Stimulated activated CD4-positive, alpha-beta T cell treated with anti-CD3 and anti-CD28 coated beads, Interleukin-15, amount 100 ng/mL, for 1 hour (primary cell): ENCODE measurements at places on chromosomes 3 and 15.

DNA sequence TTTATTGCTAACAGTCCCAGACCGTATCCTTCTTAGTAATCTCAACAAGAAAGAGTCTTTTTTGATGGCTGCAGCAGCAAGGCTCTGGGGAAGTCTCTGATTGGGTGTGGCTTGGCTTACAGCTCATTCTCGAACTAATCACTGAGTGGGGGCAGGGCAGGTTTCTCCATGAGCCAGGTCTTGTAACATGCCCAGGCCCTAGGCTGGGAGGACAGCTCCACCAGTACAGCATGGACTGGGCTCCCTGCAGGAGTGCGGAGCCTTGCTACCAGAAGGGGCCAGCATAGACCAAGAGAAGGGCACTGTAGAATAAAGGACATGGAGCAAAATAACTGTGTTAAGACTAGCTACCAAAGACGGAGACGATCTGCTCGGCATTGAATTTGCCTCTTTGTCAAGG is 7.2 kb downstream of the CD276 start:
- DNase-seq, result no peak

GRCh38 chr3:77648664-77649063 is 608.8 kb downstream of the ROBO2 start:
- DNase-seq, result no peak

DNA sequence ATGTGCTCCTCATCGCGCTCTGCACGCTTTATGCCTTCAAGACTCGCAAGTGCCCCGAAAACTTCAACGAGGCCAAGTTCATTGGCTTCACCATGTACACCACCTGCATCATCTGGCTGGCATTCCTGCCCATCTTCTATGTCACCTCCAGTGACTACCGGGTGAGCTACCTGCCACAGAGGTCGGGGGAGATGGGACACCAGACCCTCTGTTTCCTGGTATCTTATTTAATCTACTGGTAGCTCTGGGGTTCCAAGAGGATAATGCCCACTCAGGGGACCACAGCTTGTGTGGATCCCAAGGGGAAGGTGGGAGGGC is 9.1 kb downstream of the GRM2 start:
- DNase-seq, result no peak

GRCh38 chr3:13352621-13353131 is 67.4 kb downstream of the NUP210 start:
- peak; percentile 6 for DNase-seq

DNA sequence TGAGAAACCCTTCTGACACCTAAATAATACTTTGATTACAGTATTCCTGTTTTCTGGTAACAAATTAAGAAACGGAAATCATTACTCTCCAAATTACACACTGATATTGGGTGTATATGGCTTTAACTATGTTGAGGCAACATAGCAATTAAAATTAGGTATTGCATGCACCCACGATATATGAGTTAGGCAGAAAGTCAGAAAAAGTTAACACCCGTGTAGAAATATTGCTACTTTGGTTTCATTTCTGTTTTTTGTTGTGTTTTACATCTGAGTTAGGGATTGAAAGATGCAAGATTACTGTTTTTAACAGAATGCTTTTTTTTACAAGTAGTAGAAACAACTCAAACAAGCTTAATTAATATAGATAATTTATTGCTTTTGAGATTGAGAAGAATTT is 327.8 kb downstream of the GBE1 start:
- no peak for DNase-seq

- DNase-seq, result no peak
Measured at GRCh38 chr15:47769166-47769565, 51.9 kb downstream of the SEMA6D start.

- DNase-seq, result no peak
Measured at GRCh38 chr3:72791161-72791560, 57.1 kb downstream of the SHQ1 start.

GRCh38 chr15:38817427-38818156 is 253.0 kb upstream of the RASGRP1 start:
- DNase-seq, result peak; percentile 71

GRCh38 chr3:177300842-177301241 is 103.6 kb upstream of the TBL1XR1 start:
- no peak for DNase-seq

- DNase-seq, result no peak
Measured at GRCh38 chr3:97935842-97936241, 36.4 kb downstream of the RIOX2 start.

DNA sequence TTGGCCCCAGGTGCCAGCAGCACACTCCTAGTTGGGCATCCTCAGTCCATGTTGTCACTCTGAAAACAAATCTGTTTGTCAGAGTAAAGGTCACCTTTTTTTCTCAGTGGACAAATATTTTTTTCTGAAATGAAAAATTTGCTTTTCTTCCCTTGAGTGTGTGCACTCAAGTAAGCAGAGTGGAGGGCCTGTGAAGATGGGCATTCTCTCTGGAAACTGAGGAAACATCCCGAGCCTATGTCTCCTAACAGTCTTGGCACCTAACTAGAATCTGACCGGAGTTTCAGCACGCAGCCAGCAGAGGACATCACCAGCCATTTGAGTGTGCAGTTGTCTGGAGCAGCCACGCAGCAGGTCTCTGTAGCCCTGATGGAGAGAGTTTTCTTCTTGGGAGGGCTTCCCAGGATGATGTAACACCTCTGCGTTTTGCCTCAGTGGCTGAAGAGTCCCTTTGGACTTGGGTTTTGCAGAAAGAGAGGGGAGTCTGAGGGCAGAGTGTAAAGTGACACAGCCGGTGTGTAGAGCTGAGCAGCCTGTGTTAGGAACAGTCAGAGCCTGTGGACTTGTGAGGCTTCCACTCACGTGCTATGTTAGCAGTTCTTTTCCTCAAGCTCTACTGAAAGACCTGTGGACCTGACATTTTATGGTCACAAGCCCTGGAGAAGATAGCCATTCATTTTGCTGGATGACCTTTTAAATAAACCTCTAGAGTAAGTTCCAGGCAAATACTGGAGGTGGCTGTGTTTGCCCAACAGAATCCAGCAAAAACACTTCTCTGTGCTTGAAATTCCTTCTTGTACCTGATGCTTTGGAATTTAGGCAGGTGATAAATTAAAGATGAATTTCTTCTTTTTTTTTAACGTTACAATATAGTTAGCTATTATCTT is 51.6 kb downstream of the ABHD2 start:
- DNase-seq, result no peak

DNA sequence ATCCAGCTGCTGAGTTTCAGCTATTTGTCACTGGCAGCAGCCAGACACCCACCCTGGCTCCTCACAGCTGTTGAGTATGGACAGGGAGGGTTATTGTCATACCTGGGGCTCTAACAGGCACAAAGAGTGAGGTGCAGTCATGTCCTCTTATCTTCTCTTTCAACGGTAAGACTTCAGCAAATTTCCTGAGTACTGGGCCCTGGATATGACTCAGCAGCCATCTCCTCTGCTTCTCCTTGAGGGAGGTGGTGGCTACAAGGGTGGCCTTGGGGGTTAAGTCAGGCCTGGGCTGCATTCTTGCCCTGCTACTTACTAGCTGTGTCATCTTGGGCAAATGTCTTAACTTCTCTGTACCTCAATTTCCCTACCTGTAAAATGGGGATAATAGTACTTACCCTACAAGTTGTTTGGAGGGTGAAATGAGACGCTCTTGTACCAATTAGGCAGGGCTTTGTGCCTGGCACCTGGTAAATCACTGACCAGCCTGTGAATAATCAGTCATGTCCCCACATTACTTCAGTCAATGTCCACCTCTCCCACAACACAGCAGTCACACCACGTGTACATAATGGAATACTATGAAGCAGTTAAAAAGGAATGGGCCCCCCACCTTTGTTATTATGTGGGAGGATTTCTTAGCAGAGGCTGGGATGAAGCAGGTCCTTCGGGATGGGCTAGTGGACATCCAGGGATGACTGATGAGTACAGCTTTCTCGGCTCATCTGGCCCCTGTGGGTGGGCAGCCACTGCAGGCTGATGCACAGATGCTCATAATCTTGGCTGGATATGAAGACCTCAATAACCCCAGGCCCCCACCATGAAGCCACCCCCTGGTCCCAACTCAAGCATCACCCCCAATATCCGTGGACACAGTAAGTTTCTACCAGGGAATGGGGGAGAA is 528.8 kb downstream of the SHQ1 start:
- no peak for DNase-seq

DNA sequence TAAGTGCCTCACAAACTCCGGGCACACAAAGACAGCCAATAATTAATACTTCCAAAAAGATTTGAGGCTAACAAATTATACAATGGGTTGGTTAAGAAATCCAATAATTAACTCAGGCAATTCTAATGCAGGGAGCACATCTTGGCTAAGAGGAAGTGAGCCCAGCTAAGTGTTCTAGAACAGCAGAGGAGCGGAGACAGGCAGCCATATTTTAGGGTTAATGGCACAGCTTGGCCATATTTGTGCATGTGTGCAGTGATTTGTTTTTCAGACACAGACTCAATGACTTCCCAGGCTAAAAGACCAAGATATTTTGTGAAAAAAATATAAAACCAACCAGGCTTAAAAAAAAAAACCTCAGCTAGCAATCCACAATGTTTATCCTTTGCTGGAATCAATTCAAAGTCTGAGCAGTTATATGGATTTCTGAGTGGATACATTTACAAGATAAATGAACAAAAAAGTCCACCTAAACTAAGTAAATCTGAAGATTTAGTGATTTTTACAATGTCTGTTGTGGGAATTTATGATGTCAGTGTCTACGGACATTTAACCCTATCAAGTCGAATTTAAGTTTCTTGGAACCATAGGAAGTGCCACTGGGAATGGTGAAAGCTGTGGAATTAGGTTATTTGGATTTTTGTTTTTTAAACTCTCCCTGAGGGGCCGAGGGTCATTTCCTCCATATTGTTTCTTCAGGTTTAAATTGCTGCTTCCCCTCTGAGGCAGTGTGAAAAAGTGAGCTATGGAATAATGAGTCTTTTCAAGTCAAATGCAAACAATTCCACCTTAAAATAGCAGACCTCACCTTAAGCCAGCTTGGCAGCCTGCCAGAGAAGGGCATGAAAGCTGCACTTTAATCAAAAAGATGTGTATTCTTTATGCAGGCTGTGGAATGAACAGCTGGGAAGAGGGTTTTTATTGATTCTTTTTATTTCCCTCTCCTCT is 413.7 kb upstream of the TBL1XR1 start:
- no peak for DNase-seq

GRCh38 chr3:169362868-169363267 is 300.6 kb downstream of the MECOM start:
- DNase-seq, result no peak

GRCh38 chr3:133383175-133383574 is 16.7 kb upstream of the BFSP2 start:
- DNase-seq, result no peak

- no peak for DNase-seq
Measured at GRCh38 chr3:15453501-15453900, 26.1 kb downstream of the EAF1 start.

DNA sequence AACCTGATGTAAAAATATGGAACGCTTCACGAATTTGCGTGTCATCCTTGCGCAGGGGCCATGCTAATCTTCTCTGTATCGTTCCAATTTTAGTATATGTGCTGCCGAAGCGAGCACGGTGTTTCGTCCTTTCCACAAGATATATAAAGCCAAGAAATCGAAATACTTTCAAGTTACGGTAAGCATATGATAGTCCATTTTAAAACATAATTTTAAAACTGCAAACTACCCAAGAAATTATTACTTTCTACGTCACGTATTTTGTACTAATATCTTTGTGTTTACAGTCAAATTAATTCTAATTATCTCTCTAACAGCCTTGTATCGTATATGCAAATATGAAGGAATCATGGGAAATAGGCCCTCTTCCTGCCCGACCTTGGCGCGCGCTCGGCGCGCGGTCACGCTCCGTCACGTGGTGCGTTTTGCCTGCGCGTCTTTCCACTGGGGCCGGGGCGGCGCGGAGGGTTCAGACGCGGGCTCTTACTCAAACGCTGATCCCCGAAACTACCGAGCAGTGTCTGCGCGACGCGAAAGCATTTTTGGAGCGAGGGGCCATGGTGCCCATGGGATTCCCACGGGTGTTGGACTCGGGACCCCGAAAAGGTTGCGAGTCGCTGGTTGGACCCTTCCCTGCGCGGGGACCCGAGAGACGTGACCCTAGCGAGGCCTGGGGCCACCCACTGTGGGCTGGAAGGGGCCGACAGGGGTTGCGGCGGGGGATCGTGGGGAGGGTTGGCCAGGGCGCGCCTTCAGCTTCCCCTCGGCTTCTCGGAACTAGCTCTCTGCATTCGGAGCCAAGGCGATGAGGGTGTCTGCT is at the start of gene RNU6-1:
Gene RNU6-1, minus strand, starts transcription at position 117 of the 820 bp plus-strand sequence.
- DNase-seq, result peak; percentile 92

GRCh38 chr3:129609591-129610182 is 3.2 kb upstream of the PLXND1 start:
- no peak for DNase-seq

DNA sequence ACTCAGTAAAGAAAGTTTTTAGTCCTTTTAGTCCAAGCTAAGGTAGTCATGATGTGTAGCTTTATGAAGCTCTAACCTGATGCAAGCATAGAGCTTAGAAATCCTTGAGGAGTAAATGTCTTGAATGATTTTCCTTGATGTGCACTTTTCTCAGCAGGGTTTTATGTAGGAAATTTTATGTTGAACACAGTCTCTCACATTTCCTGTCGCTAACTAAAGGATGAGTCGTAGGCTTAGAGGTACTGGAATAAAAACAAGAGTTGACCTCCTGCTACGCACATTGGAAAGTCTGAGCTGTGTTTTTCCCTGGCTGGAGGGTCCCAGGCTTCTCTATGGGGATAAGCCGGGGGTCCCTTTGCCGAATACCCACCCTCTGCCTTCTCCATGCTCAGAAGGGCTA is 34.7 kb upstream of the ZPLD1 start:
- no peak for DNase-seq

GRCh38 chr3:187401856-187402255 is 33.7 kb downstream of the RTP4 start:
- DNase-seq, result no peak

DNA sequence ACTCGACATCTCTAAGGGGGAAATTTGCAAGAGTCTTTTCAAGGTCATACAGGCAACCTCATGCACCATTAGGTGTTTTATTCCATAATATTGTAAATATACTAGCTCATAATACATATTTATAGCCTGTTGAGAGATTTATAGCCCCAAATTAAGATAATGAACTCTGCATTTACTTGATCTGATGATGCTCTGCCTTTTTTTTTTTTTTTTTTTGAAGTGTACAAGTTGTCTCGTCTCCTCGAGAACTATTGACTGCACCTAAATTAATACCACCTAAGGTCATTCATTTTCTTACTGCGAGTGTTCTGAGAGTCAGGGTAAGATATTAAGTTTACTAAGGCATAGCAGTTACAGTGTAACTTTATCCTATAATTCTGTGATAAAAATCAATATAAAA is 6.1 kb downstream of the CHRNA5 start:
- DNase-seq, result no peak

DNA sequence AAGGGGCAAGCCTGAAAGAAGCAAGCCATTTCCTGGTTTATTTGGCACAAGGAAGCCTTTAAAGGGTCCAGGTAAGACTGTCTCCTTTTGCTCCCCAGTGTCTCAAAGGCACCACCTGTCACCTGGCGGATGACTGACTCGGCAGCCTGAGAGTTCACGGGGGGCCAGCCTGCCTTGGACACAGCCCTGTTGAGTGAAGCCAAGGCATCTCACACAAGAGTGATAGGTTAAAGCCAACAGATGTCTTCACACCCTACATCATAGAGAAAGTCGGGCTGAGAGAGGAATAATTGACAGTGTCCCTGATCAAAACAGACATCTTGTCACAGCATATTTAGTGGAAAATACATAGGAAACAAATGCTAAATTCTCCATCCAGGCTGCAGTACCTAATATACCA is 28.2 kb upstream of the LIPC start:
- DNase-seq, result no peak
